Central memory CD4-positive, alpha-beta T cell (primary cell): ENCODE measurements at places on chromosomes 6 and 20.

GRCh38 chr6:147407571-147407970 is 100.9 kb upstream of the SAMD5 start:
- DNase-seq = no peak

- no peak for DNase-seq
Observed at GRCh38 chr6:22227824-22228610, 68.8 kb downstream of the PRL start.

- no peak for DNase-seq
Observed at GRCh38 chr6:44730771-44731391, 343.4 kb downstream of the CDC5L start.

DNA sequence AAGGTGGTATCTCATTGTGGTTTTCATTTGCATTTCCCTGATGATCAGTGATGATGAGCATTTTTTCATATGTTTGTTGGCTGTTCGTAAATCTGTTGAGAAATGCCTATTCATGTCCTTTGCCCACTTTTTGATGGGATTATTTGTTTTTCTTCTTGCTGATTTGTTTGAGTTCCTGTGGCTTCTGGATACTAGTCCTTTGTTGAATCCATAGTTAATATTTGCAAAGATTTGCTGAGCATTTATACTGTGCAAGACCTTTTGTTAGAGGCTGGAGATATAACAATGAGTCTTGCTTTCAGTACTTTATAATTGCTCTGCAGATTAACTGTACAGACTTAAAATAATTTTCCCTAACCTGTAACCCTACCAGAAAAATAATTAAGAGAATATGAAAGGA is 35.6 kb downstream of the PDE7B start:
- DNase-seq = no peak

DNA sequence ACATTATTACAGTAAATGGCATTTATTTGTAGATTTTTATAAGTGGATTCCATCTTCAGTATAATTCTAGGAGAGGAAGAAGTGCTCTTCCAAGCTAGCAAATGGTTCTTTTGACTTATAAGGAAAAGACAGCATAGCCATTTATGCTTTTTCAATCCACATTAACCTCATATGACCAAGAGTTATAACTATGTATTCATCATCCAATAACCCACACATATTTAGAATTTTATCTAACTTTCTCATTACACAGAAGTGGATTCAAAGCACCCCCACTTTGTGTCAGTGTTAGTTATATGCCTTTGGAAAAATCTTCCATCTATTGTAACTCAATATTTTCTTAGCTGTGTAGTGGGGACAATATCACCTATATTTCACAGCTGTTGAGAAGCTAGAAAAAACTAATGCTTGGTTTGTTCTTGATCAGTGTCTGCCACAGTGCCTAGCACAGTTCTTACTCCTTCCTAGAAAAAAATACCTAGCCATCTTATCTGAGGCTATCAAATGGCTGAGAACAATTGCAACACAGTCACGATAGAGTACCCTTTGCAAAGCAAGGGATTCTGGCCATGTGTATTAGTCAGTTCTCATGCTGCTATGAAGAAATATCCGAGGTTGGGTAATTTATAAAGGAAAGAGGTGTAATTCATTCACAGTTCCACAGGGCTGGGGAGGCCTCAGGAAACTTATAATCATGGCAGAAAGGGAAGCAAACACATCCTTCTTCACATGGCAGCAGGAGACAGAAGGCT is 986.3 kb downstream of the TFAP2A start:
- no peak for DNase-seq

GRCh38 chr6:127864701-127865100 is 36.2 kb downstream of the THEMIS start:
- DNase-seq = no peak

DNA sequence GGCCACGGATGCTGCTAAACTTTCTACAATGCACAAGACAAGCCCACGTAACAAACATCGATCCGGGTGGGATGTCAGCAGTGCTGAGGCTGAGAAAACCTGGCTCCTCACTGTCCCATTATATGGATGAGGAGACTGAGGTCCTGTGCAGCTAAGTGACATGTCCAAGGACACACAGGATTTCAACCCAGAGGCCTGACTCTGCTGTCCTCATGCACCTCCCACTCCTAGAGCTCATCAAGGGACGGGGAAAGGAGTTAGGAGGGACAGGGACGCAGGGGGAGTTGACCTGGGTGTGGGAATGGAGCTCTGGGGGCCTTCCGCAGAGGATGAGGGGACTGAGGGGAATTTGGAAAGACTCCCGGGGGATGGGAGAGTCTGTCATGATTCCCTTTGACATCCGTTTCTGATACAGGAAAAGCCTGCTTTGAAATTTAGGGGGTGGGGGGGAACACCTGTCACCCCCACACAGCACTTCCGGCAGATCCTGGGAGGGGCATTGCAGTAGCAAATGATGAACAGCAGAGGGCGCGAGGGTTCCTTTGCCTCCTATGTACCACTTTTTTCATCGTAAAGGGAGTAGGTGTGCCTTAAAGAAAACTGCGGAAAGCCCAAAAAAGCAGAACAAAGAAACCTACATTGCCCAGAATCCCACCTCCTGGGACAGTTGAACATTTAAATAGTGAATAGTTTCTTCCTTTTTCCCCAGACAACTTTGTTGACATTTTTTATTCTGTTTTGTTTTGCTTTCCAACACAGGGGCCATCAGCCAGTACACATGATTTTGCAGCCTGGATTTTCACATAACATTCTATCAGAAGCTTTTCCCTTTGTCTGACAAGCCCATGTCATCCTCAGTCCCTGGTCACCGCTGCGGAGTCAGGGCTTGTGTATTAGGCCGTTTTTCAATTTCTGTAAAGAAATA is 48.6 kb downstream of the SLC2A10 start:
- peak; percentile 34 for DNase-seq

- no peak for DNase-seq
Observed at GRCh38 chr20:6613280-6613861, 154.1 kb upstream of the BMP2 start.

DNA sequence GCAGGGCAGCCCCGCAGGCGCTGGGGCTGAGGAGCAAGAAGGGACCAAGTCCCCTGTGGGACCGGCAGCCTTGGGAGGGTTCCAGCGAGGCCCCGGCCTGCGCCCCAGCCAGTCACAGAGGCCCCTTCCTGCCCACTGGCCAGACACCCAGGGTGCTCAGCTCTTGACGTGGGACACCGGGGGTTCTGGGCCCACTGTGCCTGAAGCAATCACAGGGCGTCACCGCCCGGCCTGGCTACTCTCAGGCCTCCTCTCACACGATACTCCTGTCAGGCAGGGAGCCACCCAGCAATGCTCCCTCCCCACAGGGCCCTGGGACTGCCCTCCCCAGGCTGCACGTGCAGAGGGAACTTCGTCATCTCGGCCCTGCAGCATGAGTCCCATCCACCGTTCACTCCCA is 14.5 kb downstream of the TAF4 start:
- no peak for DNase-seq

- no peak for DNase-seq
Observed at GRCh38 chr20:44800391-44801046, 9.8 kb downstream of the RIMS4 start.
